DMS 273 treated with DMSO at 0.1 percent for 48 hours (cell line): ENCODE measurements at places on chromosomes 16 and 17.

- no peak for DNase-seq
Measured at GRCh38 chr16:77548151-77548550, 113.3 kb upstream of the ADAMTS18 start.

GRCh38 chr16:59880611-59881010, 1146.5 kb upstream of the GOT2 start:
- DNase-seq, result no peak

- DNase-seq, result no peak
Measured at GRCh38 chr16:19524616-19525384, 1.1 kb downstream of the CCP110 start.

- DNase-seq, result no peak
Measured at GRCh38 chr17:57873261-57874057, 23.6 kb upstream of the MRPS23 start.

- no peak for DNase-seq
Measured at GRCh38 chr17:10756619-10757018, 26.8 kb upstream of the TMEM220 start.

- DNase-seq, result no peak
Measured at GRCh38 chr17:72614871-72615626, 477.4 kb downstream of the SLC39A11 start.

DNA sequence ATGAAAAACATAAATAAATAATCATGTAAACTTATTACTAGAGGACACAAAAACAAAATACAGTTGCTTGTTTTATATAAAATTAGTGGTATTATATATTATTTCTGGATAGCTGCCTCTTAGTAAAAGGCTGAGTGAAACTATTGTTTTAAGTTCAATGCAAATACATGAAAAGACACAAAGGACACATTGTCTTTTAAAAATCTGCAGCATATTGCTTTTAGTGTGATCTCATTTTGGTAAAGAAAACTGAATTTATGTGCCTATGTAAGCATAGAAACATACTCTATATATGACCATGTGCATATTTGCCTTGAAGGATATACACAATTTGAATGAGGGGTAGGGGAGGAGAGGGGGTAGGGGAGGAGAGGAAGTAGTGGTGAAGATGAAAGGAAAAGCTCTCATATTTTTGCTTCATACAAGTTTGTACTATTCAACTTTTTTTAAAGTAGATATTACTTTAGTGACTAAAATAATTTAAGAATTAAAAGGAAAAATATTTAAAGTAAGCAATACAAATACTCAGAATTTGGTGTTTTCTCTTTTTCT, 5.8 kb downstream of the ABCA10 start:
- no peak for DNase-seq
